ENCODE measurements at places on chromosomes 7 and 10. TPM values are rescaled to one million over a fixed set of nuclear protein-coding genes. Genes with fewer than 3 reads are reported as not detected.

DNA sequence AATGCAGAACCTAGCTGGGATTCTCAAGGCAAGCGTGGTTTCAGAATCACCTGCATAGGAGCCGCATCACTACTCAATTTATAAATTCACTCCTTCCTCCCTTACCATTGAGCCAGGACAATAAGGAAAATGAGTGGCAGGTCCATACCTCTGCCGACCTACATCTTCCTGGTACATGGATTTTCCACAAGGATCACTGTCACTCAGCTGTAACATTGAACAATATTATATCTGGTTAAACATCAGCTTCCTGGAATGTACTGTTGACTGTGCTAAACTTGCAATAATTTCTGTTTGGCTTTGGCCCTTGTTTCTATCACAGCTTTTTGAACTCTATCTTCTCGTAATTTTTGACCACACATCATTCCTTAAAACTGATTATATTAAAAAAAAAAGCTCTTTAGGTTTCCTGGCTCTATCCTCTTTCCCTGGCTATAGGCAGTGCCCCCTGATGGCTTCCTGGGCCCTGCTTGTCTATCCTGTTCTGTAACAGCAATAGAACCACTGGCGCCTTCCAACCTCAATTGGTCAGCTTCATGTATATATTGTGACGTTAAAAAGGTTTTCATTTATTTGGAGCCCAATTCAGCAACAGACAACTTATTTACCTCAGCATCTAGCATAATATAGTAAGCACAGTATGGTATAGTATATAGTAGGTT lies 59.2 kb downstream of the RNLS start:
- DNase-seq, result no peak

DNA sequence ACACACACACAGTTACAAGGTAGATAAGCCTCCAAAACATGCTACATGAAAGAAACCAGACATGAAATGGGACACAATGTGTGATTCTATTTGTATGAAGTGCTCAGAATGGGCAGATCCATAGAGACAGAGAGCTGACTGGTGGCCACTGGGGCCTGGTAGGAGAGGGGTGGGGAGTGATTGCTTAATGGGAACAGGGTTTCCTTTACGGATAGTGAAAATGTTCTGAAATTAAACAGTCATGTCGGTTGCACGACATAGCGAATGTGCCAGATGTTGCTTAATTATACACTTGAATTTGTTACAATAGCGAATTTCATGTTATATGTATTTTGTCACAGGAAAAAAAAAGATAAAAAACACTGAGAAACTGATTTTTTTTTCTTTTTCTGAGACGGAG lies 122.3 kb downstream of the SPDYE5 start:
- DNase-seq, result no peak

DNA sequence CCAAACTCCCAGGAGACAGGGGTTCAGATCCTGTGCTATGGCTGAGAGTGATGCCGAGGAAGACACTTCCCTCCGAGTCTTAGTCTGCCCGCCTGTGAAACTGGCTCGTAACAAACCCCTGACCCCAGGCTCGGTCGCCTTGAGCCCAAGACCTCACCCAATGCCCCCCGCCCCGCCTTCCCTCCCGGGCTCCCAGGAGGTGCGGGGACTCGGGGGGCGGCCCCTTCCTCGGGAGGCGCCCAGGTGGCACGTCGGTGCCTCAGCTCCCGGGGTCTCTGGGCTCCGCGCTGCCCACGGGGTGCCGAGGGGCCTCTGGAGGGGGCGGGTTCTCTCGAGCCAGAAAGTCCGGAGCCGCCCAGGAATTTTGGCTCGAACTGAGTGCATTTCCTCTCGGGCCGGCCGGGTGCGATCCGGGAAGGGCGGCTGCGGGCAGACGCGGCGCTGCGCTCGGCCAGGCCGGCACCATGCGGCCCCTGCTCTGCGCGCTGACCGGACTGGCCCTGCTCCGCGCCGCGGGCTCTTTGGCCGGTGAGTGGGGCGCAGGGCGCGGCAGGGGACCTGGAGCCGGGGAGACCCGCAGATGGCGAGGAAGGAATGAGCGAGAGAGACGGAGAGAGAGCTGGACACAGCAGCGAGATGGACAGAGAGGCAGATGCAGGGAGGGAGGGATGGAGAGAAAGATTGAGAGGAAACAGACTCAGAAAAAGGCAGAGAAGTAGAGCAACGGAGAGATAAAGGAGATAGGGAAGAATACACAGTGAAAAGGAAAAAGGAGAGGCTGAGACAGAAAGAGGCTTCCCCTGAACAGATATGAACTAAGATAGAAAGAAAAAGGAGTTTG lies at the start of gene PLAC9:
TSS of gene PLAC9 (plus strand) at position 432 of the 841 bp plus-strand sequence. CDS start at position 465, 33 bp downstream.
- DNase-seq, result no peak

DNA sequence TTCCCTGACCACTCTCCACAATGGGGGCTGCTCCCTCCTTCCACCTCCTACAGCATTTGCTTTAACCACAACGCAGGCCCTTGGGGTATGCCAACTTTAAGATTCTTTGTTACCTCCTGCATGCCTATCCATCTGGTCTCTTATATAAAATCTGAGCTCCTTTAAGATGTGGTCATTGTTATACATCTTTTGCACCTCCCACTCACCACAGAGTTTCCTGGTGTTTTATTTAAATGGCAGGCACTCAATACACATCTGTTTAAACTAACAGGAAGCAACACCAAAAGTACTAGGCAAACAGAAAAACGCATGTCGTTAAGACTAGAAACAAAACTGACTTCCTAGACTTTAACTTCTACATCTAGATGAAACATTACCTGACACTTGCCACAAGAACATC lies 36.3 kb downstream of the SLC25A13 start:
- no peak for DNase-seq

DNA sequence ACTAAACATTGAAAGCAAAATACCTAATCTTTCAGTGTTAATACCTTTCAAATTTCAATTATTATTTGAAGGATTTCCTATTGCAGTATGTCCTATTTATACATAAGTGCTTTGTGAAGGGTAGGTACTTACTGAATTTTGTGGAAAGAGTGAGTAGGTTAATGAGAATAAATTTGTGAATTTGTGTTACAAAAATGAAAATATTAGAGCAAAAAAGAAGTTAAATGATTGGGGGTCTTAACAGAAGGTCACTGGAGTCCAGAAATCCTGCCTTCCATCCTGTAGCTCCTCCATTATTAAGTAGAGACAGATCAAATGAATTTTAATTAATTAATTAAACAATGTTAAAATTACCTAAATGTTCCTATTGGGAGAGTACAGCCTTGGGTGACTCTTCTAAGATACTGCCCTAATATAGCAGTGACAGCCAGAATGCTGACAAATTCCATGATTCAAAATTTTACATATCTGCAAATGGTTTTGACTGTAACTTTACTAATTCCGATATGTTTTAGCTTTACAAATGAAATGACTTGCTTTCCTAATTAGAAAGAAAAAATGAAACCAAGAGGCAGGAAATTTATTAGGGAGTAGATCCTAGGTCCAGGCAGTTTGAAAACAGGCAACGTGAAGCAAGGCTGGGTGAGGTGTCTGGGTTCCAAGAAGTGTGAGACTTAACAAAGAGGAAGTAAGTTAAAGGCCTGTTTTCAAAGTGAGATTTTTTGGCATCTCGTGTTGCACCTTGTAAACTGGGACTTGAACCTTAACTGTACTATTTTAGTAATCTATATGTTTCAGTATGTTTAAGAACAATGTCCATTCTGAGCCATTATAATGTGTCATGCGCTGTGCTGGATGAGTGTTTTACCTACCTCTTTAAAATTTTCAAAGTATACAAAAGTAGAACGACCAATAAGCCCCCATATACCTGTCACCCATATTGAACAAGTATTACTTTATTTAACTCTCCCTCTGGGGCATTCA lies 1.5 kb downstream of the PIK3CG start:
- no peak for DNase-seq

DNA sequence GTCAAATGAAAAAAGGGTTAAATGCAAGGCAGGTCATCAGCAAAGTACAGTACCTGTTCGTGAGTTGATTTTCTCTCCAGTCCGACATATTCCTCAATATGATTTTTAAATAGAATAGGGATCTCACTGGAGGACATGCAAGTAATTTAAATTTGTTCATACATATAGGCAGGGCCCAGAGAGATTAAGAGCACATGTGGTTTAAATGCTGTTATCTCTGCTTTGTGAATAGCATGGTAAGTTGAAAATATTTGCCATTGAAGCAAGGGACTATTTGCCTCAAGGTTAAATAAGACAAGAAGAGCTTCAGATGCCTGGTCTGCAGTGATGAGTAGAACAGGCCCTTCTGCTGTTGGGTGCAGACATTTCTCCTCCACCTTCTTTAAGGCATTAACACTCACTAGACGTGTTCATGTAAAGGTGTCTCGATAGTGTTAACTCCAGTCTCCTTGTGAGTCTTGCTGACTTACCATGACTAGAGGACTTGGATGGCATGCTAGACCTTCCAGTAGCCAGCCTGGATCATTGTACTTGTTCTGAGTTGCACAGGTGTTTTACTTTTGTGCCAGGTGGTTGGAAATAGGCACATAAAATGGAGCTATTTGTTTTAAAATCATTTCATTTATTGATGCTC lies 15.6 kb upstream of the AKR1C3 start:
- no peak for DNase-seq

MYOF gene
- polyA plus RNA-seq, result 29.4 TPM

GRCh38 chr7:22589641-22590201 lies 89.7 kb upstream of the STEAP1B start:
- peak; percentile 55 for DNase-seq

DNA sequence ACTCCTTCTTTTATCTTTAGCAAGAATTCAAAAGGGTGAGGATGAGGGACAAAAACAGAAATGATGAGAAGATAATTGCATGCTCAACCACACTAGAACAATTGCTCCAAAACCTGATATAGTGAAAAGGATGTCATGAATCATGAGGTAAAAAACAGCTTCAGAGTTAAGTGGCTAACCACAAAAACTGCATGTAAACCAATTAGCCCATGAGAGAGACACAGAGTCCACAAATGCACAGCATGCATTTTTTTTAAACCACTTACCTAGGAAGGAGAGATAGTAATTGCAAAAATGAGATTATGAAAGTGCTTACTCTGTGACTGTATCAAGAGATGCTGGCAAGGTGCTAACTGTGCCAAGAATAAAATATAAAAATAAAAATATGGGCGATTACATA lies 132.9 kb downstream of the MBL2 start:
- DNase-seq, result no peak

NEURL1 gene
- polyA plus RNA-seq, result 2.4 TPM
